ENCODE measurements at places on chromosomes 7 and 10. TPM values are rescaled to one million over a fixed set of nuclear protein-coding genes. Genes with fewer than 3 reads are reported as not detected.

DNA sequence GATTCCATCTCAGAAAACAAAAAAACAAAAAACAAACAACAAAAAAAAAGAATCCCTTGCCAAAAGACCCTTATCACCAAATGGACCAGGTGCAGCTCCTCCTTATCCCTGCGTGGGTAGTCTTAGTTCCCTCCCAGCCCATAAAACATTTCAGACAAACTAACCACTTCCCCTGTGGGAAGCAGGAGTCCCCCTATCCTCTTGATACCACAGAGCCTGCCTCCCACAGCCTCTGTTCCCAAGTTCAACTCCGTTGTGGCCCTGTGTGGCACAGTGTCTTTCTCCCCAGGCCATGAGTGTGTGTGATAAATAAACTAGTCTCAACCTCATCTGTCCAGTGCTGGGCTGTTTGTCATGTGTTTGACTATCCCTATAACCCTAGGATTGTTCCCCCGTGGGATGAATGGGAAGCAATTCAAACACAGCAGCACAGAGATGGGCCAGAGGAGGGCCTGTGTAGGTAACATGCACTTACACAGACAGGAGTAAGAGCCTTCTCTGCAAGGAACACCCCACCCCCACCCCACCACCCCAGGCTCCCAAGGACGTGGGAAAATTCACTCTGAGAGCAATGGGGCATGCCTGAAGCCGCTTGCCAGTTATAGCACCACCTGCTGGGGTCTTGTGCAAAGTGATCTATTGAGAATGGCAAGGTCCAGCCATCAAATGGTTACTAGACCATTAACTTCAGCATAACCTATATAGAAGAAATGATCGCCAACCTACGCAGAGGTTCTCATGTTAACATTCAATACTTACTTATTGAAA is 147.1 kb upstream of the GHITM start:
- no peak for DNase-seq

GRCh38 chr7:34061149-34061548 is 155.8 kb downstream of the BMPER start:
- peak; percentile 69 for DNase-seq

- no peak for DNase-seq
Observed at GRCh38 chr7:109125001-109125400, 555.3 kb downstream of the DNAJB9 start.

GRCh38 chr7:32347244-32347828 is 142.8 kb downstream of the LSM5 start:
- DNase-seq: peak; percentile 13

GRCh38 chr10:35486297-35486990 is 118.7 kb upstream of the GJD4 start:
- DNase-seq: no peak

DNA sequence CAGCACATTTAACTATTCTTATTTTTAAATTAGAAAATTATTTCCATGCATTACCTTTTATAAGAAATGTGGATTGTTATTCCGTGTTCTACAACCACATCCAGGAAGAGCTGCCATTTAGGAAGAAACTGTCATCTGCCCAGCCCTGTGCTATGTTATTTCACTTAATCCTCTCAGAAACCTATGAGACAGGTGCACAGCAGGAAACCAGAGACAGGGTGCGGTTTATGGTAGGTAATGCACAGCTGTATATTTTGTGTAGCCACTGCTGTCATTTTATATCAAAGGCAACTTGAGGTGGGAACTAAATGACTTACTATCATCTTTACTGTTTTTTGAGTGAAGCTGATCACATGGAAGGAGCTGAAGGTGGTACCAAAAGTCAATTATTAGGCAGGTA is 232.3 kb downstream of the MAGI2 start:
- no peak for DNase-seq

GRCh38 chr10:50554376-50554994 is 69.3 kb downstream of the SGMS1 start:
- no peak for DNase-seq

DNA sequence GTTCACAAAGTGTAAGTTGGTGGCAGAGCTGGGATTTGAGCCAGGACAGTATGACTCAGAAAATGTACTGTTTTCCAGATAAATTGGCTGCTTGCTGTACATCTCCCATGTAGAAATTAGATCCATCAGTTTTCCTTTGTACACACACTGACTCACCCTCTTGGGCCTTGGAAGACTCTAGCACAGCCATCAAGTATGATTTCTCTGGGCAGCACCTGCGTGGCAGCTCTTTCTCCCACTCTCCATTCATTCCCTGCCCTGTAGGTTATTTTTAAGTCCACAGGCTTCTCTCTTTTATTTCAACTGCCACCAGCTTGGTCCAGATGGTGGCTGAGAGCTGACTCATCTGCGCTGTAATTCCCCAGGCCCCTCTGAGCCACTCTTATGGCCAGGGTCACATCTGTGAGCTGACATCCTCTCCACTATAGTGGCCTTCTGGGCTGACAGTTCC is 28.3 kb upstream of the SDK1 start:
- peak; percentile 94 for DNase-seq

GRCh38 chr10:565676-566075 is 123.8 kb downstream of the DIP2C start:
- DNase-seq: no peak

- no peak for DNase-seq
Observed at GRCh38 chr7:101868191-101868950, 50.9 kb downstream of the CUX1 start.

- no peak for DNase-seq
Observed at GRCh38 chr10:79274279-79275104, 72.8 kb upstream of the PPIF start.

DNA sequence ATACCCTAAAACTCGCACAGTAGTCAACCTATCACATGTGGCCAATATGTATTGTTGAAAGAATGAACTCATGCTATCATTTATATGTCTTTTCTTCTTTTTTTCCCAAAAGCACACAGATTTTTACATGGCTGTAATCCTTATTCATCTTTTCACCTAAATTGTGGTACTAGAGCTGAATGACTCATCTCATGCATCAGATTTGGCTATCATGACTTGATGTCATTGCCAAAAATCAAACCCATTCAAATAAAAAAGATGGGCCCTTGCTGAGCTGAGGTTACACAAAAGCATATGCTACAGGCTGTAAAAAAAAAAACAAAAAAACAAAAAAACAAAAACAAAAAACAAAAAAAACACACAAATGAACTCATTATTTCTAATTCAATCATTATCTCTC is 3.3 kb upstream of the LMOD2 start:
- DNase-seq: no peak

GRCh38 chr10:123501148-123501547 is 165.0 kb upstream of the GPR26 start:
- no peak for DNase-seq

DNA sequence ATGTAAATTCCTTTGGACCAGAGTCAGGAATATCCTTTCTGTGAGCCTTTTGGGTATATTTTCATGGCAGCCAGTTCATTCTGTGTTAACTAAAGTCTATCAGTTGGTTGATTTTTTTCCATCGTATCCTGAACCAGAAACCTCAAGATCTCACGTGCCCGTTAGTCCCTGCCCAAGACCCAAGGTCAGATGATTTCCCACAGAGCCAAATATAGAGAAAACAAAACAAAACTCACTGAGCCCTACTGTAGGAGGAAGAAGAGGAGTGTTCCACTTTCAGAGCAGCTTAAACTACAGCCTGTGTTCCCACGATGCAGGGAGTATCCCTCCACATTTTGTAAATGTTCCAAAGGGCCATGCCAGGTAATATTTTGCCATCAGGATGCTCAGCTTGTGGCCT is 96.0 kb upstream of the ADO start:
- DNase-seq: no peak

GRCh38 chr7:107359520-107360316 is 110.1 kb upstream of the GPR22 start:
- peak; percentile 9 for DNase-seq

GRCh38 chr7:73698410-73698809 is 15.0 kb downstream of the BUD23 start:
- DNase-seq: no peak

GRCh38 chr7:22150221-22150620 is 204.5 kb upstream of the CDCA7L start:
- peak; percentile 7 for DNase-seq

DNA sequence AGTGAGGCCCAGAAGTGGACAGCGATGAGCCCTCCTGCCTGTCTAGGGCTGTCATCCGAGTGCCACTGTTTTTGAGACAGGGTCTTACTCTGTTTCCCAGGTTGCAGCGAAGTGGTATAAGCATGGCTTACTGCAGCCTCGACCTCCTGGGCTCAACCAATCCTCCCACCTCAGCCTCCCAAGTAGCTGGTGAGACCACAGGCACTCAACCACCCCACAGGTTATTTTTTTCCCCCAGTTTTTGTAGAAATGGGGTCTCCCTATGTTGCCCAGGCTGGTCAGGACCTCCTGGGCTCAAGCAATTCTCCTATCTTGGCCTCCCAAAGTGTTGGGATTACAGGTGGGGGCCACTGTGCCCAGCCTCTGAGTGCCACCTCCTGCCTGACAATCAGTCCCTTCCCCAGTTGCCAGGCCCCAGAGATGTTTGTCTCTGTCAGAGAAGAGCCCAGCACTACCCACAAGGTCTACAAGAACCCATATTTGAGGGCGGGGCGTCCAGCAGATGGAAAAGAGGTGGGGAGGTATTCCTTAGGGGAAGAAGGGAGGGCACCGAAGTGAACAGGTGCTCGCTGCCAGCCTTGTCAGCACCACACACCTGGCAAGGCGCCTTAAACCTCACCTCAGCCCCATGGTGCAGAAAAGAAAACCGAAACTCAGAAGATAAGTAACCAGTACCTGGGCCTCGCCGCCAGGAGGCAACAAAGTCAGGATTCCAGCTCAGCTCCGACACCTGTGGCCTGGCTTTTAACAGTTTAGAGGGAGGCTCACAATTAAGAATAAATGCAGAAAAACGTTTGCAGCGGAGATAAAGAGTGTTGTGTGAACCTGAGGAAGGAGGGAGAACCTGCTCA is 77.4 kb upstream of the ANLN start:
- DNase-seq: no peak

DNA sequence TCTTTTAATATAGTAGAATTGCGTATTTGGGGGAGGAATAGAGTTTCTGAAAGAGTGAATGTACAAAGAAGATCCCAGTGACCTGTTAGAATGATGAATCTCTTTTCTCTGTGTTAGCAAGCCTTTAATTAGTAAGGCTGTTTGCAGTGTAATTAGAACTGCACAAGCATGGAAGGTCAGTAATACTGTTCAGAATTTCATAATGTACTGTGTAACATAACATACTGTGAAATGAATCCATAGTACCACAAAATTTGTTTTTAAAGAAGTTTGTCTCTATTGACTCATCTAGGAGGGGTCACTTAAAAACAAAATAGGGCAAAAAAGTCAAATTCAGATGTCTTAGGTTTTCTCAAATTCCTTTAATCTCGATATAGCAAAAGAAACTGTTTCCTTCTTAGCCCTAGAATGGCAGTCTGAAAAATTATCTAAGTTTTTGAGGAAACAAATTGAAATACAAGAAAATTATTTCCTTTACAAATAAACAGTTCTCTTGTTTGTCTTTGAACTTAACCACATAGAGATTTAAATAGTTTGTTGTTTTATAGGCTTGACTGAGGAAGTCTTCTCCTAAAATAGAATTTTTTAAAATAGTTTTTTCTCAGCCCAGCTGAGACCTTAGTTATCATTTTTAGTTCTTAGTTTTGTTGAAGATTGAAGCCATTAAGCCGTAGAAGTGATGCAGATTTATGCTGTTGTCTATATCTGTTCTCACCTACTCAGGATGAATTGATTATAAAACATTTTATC is 12.5 kb downstream of the ADK start:
- DNase-seq: no peak

DNA sequence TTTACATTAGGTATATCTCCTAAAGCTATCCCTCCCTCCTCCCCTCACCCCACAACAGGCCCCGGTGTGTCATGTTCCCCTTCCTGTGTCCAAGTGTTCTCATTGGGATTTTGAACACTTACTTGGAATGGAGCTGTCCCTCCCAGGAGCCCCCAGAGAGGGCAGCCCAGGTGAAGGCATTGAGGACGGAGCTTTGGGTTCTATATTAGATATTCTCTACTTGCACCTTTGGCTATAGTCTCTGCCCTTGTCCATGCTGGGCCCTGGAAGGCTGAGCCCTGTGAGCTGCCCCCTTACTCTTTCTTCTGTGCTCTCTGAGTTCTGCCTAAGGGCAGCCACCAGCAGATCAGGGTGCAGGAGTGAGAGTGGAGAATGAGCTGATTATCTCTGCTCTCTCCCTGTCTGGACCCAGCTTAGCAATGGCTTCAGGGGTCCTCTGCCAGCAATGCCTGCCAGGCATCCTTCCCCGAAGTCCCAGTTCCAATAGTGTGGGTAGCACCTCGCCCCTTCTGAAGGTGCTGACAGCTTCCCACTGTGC is 11.2 kb downstream of the ADRA2A start:
- DNase-seq: no peak

- no peak for DNase-seq
Observed at GRCh38 chr10:100128951-100129350, 47.3 kb upstream of the CPN1 start.

GRCh38 chr7:23106823-23107663 is 1.5 kb downstream of the KLHL7 start:
- DNase-seq: no peak

DNA sequence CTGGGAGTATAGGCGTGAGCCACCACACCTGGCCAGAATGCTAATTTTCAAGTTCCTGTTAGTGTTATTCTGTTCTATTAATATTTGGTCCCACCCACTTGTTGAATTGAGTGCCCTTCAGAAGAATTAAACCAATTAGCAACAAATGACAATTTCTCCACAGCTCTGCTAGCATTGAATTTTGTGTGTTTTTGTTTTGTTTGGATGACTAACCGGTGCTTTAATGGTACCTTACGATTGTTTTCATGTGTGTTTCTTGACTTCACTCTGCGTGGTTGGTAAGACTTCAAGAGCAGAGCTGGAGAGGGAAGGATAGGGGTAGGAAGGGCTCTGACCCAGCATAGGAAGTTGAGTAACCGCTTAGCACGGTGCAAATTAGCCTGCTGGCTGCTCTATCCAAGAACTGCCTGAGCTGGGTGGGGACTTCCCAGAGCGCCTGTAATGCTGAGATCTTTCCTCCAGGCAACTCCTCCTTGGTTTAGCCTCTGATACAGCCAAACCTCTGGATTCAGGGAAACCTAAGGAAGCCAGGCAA is 4.6 kb downstream of the ARPC1B start:
- peak; percentile 78 for DNase-seq

The RAMP3 gene
- not detected for total RNA-seq

The UCN3 gene
- not detected for total RNA-seq

The TMEM270 gene
- not detected for total RNA-seq

The DNAH11 gene
- total RNA-seq: under 0.01 TPM

The LRIT1 gene
- total RNA-seq: not detected

The CD36 gene
- 7.9 TPM for total RNA-seq

The NRAP gene
- not detected for total RNA-seq

Measured in LHCN-M2 (cell line).